ENCODE measurements at places on chromosomes 5 and 9.

GRCh38 chr9:2992427-2992826, 148.5 kb upstream of the PUM3 start:
- DNase-seq: no peak

GRCh38 chr5:157076558-157076957, 17.6 kb upstream of the HAVCR1 start:
- no peak for DNase-seq

DNA sequence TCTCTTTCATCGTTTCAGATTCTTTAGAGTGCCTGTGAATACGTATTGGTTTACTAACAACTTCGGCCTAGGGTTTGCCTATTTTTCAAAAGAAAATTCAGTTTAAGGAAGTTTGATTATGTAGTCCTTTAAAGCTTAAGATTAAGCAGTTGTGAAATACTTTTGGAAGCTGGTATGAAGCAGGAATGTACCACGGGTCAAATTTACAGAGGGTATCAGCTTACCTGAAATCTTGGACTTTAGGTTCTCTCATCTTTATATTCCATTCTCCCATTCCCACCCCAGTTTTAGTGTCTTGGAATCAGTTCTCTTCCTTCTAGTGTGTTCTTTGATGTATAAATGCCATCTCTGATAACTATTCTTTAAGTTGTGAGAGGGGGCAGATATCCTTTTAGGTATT, 53.2 kb downstream of the IQGAP2 start:
- DNase-seq: no peak

DNA sequence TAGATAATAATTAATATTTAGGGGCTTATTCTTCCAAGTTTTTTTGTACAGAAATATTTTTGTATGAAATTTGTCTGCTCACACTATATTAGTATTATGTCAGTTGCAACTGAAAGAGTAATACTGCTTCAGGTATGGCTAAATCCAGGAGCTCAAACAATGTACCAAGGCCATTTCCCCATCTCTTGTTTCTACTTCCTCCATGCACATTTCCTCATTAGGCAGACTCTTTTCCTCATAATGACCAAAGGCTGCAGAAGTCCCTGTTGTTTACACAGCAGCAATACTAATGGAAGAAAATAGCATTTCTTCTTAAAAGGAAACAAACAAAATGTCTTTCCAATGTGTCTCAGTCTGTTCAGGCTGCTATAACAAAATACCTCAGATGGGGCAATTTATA, 9.2 kb upstream of the OTULINL start:
- no peak for DNase-seq

DNA sequence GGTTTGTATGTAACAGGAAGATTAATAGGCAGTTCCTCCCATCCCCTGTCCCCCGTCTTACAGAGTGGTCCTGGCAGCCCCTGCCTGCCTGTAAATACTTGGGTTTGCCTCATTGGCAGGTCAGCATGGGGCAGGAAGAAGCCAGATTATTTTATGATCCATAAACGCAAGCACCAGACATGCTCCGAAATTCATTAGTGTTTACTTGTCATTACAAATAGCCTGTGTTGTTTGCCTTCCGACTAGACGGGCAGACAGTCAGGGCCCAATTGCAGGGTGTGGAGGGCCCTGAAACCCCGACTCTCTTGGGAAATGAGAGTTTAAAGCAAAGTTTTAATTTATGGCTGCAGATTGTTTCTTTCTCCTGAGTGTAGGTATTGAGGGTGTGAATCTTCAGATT, 97.2 kb downstream of the RALGPS1 start:
- peak; percentile 41 for DNase-seq

- no peak for DNase-seq
These were observed 41.3 kb downstream of the CAST start for GRCh38 chr5:96703384-96703920.

- DNase-seq: no peak
These were observed 48.8 kb upstream of the EGFL7 start for GRCh38 chr9:136613824-136614371.

DNA sequence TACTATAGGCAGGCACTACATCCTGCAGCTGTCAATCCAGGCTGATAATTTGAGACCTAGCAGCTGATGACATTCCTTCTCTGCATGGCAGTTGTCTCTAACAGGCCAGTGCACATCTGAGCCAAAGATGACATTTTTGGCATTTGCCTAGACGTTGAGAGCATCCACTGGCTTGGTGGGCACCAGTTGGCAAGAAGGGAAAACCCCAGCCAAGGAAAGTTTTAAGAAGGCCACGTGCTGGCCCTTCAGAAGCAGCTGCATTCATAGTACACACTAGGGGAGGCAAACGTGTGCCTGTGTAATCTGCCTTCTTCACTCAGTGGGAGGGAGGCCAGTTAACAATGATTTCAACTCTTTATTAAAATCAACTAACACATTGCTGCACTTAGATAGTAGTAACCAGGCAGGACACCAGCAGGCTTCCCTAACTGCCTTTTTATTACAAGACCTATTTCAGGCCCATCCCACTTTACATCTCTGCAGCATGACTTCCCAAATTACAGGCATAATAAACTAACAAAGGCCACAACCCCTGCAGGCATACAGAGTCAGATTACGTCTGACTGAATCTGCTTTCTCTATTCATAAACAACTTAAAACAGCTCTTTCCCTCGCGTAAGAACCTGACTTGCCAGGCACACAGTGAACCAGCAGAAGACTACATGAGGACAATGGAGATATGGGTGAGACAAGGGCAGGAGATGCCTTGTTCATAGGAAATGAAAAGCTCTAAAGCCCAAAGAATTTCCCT, 576.3 kb downstream of the PDE4D start:
- peak; percentile 48 for DNase-seq

- no peak for DNase-seq
These were observed 424 bp downstream of the HNRNPA0 start for GRCh38 chr5:137753691-137754187.

DNA sequence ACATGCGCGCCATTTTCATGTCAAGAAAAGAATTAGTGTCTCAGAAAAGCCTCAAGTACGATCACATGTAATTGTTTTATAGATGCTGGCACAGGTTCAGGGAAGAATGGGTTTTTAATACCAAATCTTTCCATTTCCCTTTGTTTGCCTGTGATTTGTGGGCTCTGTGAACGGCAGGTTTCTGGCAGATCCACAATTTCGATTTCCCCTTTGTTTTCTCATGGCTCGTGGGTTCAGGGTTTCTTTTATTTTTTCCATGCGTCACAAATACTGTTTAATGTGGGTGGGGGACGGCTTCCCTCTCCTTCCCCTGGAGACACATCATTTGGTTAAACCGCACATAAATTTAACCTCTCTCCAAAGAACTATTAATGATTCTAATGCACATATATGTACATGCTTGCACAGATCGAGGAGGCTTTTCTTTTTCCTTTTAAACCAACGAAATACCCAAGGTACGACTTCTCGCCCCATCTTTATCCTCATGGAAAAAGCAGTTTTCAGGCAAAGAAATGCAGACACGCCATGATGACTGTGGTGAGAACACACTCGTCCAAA, 195.9 kb downstream of the SLIT3 start:
- no peak for DNase-seq

- DNase-seq: no peak
These were observed 34.5 kb upstream of the BASP1 start for GRCh38 chr5:17182981-17183380.

DNA sequence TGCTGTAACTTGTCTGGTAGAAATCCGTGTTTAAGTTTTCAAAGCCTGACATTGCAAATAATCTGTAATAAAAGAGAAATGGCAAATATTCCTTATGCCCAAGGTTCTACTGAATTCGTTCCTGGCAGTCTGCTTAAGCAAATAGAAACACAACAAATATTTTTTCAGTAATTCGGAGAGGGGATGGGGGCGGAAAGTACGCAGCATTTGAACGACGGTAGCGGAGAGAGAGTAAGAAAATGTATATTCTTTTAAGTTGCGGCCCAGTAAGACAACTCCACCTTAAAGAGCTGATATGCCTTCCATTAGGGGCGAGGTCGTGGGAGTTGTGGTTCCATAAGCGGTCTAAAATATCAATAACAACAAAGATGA, 569 bp downstream of the YIPF5 start:
- DNase-seq: no peak
